Stimulated activated CD8-positive, alpha-beta memory T cell treated with anti-CD3 and anti-CD28 coated beads, Interleukin-4, amount 100 ng/mL, for 4 hours (primary cell): ENCODE measurements at places on chromosomes 16 and 17.
A peak's percentile ranks its signal among the peaks of the same experiment; 100 is the strongest.

DNA sequence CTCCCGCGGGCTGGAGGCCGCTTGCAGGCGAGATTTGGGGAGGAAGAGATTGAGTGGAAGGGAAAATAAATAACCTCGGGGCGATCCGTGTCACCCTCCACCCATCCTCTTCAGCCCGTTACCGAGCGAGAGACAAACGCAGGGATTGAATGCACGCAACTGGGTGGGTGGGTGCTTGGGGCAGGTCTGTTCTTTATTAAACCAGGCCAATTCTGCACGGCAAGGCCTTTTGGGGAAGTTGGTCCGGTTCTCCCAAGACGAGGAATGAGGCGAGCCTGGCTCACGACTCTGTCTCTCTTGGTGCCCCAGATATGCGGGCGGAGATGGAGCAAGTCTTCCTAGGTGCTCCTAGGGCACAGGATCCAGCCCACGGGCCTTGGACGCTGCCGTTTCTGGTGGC is 396 bp upstream of the HOXB7 start:
- DNase-seq, result no peak

- no peak for DNase-seq
Observed at GRCh38 chr16:85037050-85037410, 9.4 kb downstream of the KIAA0513 start.

DNA sequence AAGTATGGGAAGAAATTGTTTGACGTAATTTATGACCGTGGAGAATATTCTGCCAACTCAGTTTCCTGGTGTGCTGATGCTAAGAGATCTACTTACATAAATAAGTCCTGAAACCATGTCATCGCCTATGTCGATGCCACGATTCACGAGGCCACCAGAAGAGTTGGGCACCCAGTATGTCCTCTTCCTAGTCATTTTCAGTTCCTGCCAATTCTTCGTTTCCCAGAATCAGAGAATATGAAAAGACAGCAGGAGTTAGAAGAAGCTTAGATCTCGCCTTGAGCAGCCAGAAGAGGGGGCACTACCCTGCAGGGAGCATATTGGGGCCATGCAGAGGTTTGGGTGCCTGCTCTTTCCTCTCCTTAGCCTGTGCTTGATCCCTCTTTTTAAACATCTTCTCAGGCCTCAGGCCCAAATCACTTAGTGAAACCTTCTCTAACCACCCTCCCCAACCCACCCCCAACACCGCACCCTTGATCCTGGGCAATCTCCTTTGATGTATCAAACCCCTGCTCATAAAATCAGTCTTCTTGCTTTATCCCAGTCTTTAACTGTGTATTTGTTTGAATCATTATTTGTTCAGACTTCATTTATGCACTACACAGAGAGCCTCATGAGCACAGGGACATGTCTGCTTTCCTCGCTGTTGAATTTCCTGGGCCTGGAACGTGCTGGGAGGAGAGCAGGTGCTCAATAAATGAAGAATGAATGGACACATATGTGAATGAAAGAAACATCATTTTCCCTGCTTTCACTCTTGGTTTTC is 12.2 kb upstream of the LONP2 start:
- DNase-seq, result no peak

GRCh38 chr16:88995746-88996535 is 18.9 kb upstream of the CBFA2T3 start:
- no peak for DNase-seq

DNA sequence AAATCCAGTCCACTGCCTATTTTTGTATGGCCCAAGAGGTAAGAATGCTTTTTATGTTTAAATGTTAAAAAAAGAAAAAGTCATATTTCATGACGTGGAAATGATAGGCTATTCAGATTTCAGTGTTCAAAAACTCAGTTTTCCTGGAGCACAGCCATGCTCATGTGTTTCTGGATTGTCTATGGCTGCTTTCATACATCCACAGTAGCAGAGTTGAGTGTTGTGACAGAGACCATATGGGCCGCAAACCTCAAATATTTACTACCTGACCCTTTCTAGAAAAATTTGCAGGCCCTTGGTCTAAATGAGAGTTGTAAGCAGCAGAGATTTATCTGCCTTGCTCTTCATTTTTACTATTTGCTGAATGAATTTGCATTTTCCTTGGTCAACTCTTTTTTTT is 264.1 kb downstream of the CBLN1 start:
- no peak for DNase-seq

DNA sequence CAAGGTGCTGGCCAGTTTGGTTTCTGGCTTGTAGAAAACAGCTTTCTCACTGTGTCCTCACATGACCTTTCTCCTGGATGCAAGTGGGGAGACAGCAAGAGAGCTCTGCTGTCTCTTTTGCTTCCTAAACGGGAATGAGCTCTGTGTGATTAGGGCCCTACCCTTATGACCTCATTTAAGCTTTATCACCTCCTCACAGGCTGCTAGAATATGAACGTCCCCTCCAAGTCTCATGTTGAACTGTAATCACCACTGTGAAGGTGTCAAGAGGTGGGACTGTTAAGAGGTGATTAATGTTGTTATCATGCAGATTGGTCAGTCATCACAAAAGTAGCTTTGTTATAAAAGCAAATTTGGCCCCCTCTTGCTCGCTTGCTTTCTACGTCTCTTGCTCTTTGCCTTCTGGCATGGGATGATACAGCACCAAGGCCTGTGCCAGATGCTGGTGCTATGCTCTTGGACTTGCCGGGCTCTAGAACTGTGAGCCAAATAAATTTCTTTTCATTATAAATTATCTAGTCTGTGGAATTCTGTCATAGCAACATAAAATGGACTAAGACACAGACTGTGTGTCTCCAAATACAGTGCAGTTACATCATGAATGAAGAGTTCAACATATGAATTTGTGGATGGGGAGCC is 14.8 kb upstream of the POLR3E start:
- no peak for DNase-seq

GRCh38 chr16:27175888-27176287 is 27.4 kb upstream of the KDM8 start:
- no peak for DNase-seq

GRCh38 chr16:4362476-4363135 is 9.0 kb upstream of the VASN start:
- DNase-seq, result no peak

GRCh38 chr17:79797492-79798298 is 818 bp upstream of the CBX8 start:
- DNase-seq, result no peak

DNA sequence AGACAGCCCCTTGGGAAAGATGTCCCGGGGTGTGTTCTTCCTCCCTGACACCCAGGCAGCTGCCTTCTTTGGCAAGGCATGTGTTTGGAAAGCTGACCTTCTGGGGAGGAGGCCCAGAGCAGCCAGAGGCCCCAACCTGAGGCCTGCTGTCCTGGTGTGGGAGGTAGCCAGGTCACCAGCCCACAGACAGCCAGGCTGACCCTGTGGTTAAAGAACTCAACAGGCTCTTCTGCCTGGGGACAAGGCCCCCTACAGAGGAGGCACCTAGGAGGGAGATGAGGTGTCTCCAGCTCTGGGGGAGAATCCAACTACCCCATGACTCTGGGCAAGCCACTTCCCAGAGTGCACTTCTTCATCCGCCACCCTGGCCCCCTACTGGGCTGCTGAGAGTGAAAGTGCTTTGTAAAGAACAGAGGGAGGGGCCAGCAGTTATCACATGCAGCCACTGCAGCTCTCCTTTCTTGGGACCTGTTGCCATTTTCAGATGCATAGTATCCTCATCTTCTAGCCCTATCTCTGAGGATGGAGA is 13.1 kb upstream of the SREBF1 start:
- no peak for DNase-seq

DNA sequence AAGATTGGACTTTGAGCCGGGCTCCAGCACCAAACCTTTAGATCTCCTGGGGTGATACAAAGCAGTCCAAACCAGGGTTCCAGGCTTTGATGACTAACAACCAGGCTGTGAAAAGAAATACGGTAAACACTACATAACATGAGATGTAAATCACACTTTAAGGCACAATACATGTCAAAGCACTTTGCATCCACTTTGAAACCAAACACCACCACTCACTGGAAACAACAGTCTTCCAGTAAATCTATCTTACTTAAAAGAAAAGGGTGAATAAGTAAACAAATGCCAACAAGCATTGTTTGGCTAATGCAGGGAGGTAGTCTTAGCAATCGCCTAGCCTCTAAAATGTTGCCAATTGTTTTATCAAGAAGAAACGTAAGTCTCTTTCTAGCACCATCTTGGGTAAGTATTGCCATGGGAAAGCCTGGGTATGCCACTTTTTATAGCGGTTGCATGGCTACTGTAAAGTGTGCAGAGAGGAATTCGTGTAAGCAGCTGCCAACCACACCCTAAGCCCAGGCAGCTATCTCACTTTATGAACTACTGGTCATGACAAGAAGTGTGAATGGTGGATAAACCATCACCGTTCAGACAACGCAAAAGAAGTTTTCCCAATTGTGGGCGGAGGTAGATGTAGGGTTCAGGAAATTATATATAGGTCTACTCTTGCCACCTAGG is 267.4 kb upstream of the PSMD7 start:
- no peak for DNase-seq

- DNase-seq, result no peak
Observed at GRCh38 chr17:68587847-68588246, 13.3 kb downstream of the FAM20A start.

DNA sequence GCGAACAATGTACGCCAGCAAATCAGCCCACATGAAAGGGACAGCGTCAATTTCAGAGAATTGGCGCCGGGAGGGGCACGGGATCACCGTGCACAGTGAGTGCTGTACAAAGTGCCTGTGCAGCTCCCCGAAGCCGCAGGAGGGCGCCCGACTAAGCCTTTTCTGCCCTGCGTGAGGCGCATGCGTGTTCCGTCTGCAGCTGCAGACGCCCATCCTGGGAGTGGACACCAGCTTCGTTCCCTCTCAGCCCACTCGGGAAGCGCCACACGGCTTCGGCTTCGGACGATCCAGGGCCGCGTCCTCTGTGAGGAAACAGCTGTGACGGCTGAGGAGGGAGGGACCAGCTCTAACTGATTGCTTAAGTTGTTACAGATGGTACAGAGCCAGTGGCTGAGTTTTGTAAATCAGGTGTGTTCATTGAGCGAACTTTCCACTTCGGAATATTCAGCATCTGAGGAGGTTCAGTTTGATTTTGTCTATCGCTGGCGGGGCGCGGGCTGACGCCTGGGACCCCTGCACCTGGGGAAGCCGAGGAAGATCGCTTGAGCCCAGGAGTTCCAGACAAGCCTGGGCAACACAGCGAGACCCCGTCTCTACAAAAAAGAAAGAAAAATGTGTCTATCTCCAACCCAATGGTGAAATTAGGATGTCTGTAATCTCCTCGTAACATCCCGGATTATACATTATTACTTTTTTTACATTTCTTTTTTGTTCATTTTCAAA is 15.4 kb upstream of the ZNF287 start:
- DNase-seq, result peak; percentile 80

GRCh38 chr17:1577182-1577581 is 14.6 kb upstream of the PITPNA start:
- DNase-seq, result no peak

- no peak for DNase-seq
Observed at GRCh38 chr17:38922538-38923297, 2.7 kb upstream of the LASP1NB start.

GRCh38 chr17:80339118-80339517 is 75.8 kb upstream of the ENDOV start:
- DNase-seq, result no peak

- DNase-seq, result no peak
Observed at GRCh38 chr16:1551166-1551565, 17.7 kb downstream of the TMEM204 start.

- DNase-seq, result no peak
Observed at GRCh38 chr17:35166526-35166925, 18.9 kb downstream of the UNC45B start.

GRCh38 chr17:284676-285355 is 67.8 kb downstream of the RPH3AL start:
- no peak for DNase-seq

DNA sequence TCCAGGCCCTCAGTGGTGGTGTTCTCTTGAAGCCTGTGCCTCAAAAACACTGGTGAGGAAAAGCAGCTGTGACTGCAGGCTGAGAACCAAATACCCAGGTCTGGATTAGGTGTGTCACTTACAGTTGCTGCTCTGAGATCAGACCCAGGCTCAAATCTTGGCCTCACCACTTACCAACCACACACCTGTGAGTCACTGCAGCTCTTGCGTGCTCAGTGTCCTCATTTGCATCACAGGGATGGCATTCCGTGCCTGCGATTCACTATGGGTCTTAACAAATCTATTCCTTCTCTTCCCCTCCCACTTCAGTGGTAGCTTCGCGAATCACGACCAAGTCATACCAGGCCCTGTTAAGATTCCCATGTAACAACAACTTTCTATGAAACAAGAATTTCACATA is 233.4 kb upstream of the HSBP1 start:
- no peak for DNase-seq

- DNase-seq, result no peak
Observed at GRCh38 chr16:14239791-14240190, 168.7 kb downstream of the MRTFB start.

DNA sequence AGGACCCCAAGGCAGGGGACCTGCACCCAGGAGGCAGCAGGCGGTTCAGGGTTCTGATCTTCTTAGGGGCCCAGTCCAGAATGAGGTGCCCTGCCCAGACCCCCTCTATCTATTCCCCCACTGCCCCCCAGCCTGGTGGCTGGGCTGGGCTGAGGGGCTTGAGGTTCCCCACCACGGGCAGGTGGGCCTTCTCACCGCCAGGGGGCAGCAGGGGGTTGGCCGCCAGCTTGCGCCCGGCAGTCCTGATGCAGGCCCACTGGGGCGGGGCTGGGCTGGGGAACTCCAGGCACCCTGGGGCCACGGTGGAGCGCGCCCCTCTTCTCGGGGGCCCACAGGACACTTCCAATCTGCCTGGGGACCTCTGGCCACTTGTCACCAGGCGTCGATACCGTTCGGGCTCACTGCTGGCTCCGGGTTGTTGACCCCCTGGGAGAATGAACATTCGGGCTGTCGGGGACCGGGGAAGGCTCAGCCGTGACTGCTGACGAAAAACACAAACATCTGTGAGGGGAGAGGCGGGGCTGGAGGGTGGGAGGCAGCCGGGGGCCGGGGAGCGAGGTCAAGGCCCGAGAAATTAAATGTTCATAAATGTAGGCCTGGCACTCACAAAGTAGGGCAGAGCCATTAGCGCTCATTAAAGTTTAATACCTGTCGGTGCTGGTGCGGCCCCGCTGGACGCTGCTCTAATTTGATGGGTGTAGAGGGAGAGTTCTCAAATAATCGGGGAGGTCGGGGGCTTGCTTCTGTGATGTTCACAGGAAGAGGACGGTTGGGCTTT is 219.3 kb upstream of the GSE1 start:
- DNase-seq, result peak; percentile 52

DNA sequence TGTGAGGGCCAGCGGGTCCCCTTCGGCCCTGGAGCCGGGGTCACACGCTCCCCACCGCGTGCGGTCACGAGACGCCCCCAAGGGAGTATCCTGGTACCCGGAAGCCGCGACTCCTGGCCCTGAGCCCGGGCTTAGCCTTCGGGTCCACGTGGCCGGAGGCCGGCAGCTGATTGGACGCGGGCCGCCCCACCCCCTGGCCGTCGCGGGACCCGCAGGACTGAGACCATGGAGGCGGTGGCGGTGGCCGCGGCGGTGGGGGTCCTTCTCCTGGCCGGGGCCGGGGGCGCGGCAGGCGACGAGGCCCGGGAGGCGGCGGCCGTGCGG is at the start of gene NAGLU:
NAGLU (plus strand) TSS at position 194 of the 324 bp plus-strand sequence; CDS start at position 226, 32 bp downstream.
- DNase-seq, result peak; percentile 72
